Activated naive CD8-positive, alpha-beta T cell treated with anti-CD3 and anti-CD28 coated beads for 36 hours (primary cell): ENCODE measurements at places on chromosomes 2 and 18. TPM values are rescaled to one million over a fixed set of nuclear protein-coding genes. Genes with fewer than 3 reads are reported as not detected.

Gene AQP12B
- not detected for total RNA-seq

DNA sequence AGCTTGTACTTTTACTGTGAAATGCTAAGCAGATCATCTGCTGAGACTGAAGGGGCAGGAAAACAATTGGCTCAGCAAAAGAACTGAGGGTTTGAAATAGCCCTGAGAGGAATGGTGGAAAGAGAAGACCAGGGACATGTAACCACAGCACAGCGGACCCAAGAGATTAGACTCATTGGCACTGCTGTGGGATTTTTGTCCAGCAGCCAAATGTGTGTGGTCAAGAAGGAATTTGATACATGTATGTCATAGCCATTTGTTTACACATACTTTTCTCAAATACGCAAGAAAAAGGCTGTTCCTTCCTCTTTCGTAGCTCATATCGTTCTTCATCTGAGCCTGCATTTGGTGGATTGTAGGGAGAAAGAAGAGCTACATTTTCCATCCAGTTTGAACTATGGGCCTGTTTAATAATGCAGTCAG, 73.8 kb downstream of the TRABD2A start:
- H3K4me3 ChIP-seq, result no peak overlapping the region
- H3K27me3 ChIP-seq, result no peaks in the 10 kb centered on the region
- peaks cover 11% of the 10 kb centered on the region for H3K36me3 ChIP-seq
- H3K4me1 ChIP-seq, result peaks cover 22% of the 10 kb centered on the region

DNA sequence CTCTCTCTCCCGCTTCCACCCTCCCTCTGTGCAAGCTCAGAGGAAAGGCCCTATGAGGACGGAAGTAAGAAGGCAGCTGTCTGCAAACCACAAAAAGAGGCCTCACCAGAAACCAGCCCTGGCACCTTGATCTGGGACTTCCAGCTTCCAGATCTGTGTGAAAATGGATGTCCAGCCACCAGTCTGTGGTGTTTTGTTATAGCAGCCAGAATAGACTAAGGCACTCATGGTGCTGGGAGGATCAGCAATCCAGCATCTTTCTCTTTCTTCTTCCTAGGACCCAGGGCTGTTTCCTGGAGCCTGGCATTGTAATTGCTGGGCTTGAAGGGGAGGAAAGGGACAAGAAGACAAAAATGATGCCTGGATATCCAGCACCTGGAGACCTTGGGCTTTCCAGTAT, 122.5 kb downstream of the SOCS6 start:
- H3K27me3 ChIP-seq, result peaks cover 11% of the 10 kb centered on the region
- H3K27ac ChIP-seq, result no peak overlapping the region
- no peaks in the 10 kb centered on the region for H3K36me3 ChIP-seq
- H3K4me1 ChIP-seq, result no peaks in the 10 kb centered on the region
- no peak overlapping the region for H3K4me3 ChIP-seq

Gene ASIC4
- total RNA-seq, result not detected

Gene AFF3
- 2.9 TPM for total RNA-seq

- peaks cover 7% of the 10 kb centered on the region for H3K4me1 ChIP-seq
- peak overlapping the region; percentile 68 for H3K27ac ChIP-seq
- peak; percentile 24 for DNase-seq
- no peaks in the 10 kb centered on the region for H3K36me3 ChIP-seq
- H3K27me3 ChIP-seq, result no peaks in the 10 kb centered on the region
Observed at GRCh38 chr2:181977661-181978350, 7.8 kb upstream of the PPP1R1C start.

- no peaks in the 10 kb centered on the region for H3K27me3 ChIP-seq
- no peak overlapping the region for H3K27ac ChIP-seq
Observed at GRCh38 chr18:8020132-8020846, 453.2 kb downstream of the PTPRM start.

DNA sequence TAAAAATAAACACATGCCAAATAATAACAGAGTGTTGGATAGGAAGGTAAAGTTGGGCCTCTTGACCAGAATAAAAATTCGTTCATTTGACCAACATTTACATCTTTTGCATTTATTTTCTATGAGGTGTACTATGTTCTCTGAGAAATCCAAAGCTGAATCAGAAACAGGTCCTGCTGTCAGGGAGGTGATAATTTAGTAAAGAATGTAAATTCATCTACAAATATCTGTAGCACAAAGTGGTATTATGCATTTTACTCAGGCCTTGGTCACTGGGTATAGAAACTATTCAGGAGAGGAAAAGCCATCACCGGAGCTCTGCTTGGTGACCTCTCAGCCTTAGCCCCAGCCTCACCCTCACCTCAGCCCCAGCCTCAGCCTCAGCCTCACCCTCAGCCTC, 208.9 kb downstream of the SPP2 start:
- H3K4me3 ChIP-seq, result no peak overlapping the region
- H3K4me1 ChIP-seq, result peaks cover 15% of the 10 kb centered on the region
- no peak for DNase-seq
- peaks cover 3% of the 10 kb centered on the region for H3K36me3 ChIP-seq
